Left renal pelvis (tissue), 4 donors: ENCODE measurements at places on chromosomes 7 and 10.

- no peak for DNase-seq
These were observed 2.9 kb upstream of the MYOZ1 start for GRCh38 chr10:73644015-73644743.

DNA sequence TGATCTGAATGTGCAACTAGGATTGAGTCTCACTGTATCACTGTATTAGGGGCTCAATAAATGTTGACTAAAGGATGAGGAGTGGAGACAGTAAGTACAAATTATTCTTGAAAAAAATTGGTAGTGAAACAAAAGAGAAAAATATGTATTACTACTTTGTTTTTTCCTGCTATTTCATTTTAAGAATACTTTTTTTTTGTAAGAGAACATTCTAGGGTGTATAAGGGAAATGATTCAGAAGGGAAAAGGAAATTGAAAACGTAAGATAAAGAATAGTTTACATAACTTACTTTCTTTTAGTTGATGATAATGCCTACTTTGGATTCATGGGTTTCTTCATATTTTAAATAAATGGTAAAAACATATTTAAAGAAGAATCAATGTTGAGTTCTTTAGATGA is 9.6 kb downstream of the CAPZA2 start:
- DNase-seq, result no peak

- DNase-seq, result no peak
These were observed 440.1 kb downstream of the TCERG1L start for GRCh38 chr10:130871406-130871805.

- DNase-seq, result no peak
These were observed 43.2 kb downstream of the DPYSL4 start for GRCh38 chr10:132229834-132230556.

- no peak for DNase-seq
These were observed 74.5 kb downstream of the COBL start for GRCh38 chr7:51242007-51242691.

DNA sequence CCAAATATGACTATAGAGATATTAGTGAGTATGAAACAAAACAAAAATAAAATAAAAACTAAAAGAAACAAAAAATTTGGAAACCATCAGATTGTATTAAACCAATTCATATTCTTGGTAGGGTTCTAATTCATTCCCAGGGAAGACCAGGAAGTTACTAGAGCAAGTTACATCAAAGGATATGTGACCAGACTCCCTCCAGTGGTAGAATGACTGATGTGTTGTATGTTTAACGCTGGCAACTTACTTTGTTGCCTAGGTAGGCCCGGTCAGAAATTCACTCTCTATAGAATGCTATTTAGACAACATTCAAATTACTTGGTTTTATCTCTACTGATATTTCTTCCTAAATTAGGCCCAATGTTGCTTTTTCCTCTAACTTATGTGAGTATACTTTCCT is 5.2 kb downstream of the PHYHIPL start:
- no peak for DNase-seq

- no peak for DNase-seq
These were observed 100.5 kb downstream of the PRKAG2 start for GRCh38 chr7:151776446-151776845.

DNA sequence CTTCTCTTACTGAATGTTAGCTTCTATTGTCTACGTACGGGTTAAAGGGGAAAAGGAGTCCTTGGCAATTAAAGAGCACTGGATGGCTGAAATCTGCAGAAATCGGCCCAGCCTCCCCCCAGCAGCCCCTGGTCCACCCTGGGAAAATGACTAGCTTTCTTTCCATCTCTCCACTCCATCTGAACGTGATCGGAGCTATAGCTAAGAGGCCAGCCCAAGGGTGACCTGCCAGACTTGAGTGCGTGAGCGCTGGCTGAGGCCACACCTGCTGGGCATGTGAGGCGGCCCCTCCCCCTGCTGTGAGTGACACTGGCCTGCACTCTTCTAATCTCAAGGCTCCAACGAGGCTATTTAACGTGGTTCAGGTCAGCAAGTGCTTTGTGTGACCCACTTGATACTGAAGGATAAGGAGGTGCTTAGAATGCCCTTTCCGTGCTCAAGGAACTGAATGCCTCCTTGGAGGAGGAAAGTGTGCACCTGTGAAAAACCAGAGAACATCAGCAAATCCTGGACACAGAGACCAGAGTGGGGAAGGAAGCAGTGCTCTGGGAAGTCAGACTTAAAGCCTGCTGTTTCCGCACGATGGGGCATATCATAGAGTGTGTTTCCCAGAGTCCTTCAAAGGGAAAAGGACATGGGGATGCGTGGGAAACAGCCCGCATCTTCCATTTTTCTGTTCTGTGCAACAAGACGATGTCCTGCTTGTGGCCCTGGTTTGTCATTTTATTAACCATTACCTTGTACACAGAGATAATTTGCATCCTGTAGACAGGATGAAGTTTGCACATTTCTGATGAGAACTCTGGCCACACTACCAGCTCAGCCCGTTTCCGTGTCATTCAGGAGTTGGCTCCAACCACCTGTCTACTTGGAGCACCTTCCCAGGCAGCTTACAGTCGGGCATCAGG is 12.5 kb upstream of the MNX1 start:
- no peak for DNase-seq

DNA sequence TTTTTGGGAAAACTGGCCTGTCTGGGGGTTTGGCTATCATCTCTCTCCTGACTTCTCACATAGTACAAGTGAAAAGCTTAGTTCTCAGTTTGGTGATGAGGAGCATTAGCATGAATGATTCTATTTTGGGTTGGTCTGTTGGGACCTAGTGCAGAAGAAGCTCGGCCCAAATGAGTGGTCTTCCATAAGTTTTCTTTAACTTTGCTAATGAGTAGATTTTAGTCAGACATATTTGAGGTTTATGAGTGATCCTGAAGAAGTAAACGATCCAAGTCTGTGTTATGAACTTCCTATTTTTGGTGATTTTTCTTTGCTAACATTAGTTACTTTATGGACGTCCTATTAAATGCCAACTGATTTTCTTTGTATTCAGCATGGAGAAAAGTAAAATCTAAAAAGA is 51.7 kb upstream of the CALD1 start:
- DNase-seq, result no peak

DNA sequence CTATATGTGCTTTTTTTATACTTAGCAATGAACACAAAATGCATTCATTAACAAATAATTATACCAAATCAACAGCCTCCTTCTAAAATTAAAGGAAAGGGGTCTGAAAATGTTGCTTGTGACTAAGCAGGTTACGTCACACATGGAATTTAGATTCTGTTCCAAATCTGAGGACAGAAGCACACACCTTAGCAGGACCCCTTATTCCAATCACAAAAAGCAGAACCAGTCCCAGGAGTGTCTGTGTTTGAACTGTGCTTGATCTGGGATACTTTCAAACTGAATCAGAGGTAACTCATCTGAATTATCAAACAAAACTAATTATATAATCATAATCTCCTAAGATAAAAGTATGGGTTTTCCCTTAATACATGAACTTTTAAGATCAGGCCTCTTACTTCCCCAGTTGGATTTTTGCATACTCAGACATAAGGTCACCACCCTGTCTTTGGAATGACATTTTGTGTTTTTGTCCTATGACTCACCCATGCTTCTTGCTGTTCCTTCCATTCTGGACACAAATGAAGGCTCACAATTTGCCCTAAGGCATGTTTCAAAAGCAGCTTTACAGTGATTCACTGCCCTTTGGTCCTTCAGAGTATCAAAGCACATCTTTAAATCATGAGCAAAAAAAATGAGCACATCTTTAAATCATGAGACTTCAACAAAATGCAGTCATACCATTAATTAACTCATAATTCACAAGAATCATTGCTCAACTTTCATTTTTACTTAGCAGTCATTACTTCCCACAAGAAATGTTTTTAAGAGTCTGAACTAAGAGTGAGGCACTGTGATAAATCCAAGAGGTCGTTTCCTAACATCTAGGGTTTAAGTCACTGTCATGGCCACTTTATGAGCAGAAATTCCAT is 35.5 kb downstream of the SEMA3C start:
- DNase-seq, result no peak

- no peak for DNase-seq
These were observed 27.1 kb downstream of the ATXN7L1 start for GRCh38 chr7:105849122-105849855.

- DNase-seq, result no peak
These were observed 187.4 kb downstream of the RNLS start for GRCh38 chr10:88395677-88396076.

DNA sequence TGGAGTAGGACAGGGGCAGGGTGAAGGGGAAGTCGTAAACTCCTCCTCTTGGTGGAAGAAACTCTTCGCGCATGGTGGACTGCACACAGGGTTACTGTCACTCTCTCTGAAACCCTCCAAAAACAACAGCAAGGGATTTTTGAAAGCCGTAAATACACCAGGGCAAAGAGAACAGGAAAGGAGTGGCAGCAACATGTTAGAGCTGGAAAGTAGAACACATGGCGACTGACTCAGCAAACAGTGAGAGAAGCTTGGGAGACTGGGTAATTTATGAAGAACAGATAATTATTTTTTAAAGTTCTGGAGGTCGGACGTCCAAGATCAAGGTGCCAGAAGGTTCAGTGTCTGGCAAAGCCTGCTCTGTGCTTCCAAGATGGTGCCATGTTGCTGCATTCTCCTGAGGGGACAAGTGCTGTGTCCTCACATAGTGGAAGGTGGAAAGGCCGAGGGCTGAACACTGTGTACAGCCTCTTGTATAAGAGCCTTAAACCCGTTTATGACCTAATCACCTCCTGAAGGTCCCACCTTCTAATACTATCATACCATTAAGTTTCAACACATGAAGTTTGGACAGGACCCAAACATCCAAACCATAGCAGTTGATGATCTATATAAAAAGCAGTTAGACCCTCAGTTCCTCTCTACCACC is 22.5 kb upstream of the C10orf53 start:
- DNase-seq, result no peak

- no peak for DNase-seq
These were observed 47.0 kb downstream of the CLRN3 start for GRCh38 chr10:127845756-127846155.

GRCh38 chr7:1255080-1255816 is 22.6 kb downstream of the UNCX start:
- no peak for DNase-seq
